ENCODE measurements at places on chromosomes 4 and X.

DNA sequence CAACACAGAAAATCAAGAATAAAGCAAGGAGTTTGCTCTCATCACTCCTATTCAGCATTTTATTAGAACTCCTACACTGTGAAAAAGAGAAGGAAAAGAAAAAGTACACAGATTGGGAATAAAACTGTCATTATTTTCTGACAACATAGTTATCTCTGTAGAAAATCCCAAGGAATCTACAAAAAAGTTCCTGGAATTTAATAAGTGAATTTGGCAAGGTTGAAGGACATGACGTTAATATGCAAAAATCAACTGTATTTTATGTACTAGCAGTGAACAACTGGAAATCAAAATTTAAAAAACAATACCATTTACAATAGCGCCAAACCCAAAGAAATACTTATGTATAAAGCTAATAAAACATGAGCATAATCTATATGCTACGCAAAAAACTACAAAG is 26.3 kb downstream of the CHIC2 start:
- peak; percentile 6 for DNase-seq

GRCh38 chr4:73433140-73433539 is 2.9 kb upstream of the AFP start:
- DNase-seq = no peak

- peak; percentile 63 for DNase-seq
Measured at GRCh38 chrX:69093960-69094871, 71.0 kb downstream of the PJA1 start.

DNA sequence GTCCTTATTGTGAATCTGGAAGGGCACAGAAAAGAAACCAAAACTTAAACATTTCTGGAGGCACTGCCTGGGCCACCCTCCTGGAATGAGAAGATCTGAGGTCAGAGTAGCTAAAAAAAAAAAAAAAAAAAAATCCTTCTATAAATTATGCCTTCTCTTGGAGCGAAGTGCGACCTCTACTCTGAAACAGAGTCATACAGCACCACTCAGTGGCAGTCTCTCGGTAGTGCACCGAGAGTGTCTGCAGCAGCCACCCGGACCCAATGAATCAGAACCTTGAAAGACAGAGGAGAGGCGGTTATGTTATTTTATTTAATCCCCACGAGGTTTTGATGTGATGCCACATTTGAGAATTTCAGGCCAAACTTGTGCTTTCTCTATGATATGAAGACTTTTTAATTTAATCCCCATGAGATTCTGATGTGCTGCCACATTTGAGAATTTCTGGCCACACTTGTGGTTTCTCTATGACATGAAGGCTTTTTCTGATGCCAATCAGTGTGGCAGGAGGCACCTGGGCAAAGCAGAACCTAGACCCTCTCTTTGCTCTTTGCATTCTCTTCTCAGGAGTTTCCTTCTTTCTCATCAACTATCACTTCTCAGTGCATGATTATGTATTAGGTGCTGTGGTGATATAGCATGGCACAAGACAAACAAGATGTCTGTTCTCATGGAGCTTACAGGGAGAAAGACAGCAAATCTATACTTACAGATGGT is 5.6 kb upstream of the CT47C1 start:
- peak; percentile 53 for DNase-seq

DNA sequence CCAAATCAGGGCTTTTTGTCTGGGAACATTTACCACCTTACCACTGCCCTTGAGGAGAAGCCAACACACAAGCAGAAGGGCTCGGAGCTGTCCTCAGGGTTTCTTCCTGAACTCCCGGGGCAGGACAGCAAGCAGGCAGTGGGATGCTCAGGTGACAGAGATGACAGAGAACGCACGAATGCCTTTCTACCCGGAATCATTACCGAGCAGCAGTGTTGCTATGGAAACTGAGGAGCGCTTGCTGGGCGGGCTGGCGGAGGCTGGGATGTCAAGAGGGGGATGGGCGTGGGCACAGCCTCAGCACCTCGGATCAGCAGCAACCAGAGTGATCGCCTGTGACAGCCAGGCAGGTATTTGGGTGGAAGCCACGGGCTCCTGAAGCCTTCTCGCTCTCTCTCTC is 17.8 kb downstream of the SSR4 start:
- DNase-seq = no peak

- no peak for DNase-seq
Measured at GRCh38 chrX:1928805-1929204, 313.9 kb downstream of the ASMT start.

All from AG10803 (cell line).